Fibroblast of skin of right biceps (primary cell): ENCODE measurements at places on chromosomes 5 and 9.

DNA sequence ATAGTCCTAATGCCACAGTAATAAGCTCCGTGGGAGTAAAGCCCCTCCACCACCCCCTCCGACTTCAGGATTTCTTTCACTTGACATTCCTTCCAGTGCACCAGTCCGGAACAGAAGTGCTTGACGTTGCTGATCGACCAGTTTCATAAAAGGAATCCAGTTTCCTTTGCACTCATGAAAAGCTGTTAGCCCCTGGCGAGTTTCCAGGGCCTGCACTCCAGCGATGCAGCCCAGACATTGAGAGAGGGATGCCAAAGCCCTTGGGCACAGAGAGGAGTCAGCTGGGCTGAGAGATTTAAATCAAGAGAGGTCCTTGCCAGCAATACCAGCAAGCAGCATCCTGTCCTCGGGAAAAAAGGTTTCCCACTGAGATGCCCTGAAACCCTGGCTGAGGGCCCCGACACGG is 170.1 kb downstream of the GABBR2 start:
- DNase-seq, result peak; percentile 10

GRCh38 chr5:146112476-146112875 is 7.1 kb upstream of the PLAC8L1 start:
- DNase-seq, result no peak

DNA sequence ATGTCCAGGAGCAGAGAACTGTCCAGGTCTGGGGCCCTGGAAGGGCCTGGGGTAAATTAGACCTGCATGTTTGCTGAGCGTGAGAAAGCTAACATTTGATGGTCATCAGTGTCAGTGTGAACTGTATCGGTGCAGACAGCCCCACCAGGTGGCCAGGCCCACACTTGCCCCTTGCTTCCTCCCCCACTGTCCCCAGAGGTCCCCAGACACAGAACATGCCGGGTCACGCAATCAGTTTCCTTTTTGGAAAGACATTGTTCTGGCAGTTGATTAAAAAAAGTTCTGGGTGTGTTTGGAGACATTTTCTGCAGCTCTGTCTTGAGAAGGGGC is 1.5 kb downstream of the NKD2 start:
- DNase-seq, result no peak

GRCh38 chr5:998246-999031 is 10.2 kb upstream of the NKD2 start:
- no peak for DNase-seq

DNA sequence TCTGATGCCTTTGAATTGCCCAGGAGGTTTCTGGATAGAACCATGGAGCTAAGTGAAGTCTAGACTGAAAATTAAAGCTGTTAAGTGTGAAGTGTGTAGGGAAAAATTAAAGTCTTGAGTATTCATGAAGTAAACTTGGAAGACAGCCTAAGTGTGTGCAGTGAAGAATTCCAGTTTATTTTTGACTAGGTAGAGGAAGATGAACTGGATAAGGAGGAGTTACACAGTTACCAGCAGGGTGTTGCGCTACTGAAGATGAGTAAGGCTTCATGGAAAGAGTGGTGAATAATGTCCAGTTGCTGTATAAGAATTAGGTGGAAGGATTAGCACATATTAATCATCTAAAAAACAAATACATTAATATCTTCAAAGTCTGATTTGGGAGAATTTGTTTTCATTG is 5.7 kb upstream of the CHD1 start:
- peak; percentile 22 for DNase-seq

DNA sequence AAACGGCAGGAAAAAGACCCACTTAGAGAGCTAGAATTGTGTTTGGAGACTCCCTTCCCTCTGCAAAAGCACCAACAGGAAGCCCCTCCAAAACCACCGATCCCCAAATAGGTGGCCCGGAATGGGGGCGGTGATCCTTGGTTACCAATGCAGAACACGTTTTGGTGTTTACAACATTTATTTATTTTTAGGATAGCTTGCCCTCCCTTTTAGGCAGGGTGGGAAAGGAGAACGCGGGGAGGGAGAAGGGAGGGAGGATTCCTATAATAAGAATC is 579 bp upstream of the NTRK2 start:
- no peak for DNase-seq

DNA sequence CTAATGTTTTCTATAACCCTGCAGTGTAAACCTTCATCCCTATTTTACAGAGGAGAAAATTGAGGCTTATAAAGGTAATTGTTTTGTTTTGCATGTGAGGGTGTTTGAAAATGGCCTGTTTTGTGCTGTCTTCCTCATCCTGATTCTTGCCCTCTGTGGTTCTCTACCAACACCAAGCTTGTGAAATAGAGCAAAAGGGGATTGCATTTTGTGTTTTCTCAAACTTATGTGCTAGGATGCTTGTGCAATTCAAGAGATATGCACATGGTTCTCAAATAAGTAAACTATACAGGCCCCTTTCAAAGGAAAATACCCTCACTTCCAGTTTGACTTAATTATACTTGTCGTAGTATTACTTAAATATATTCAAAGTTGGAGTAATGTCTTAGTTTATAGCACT is 17.2 kb downstream of the PAM start:
- DNase-seq, result no peak

GRCh38 chr5:25863811-25864210 is 1174.6 kb downstream of the CDH9 start:
- no peak for DNase-seq

DNA sequence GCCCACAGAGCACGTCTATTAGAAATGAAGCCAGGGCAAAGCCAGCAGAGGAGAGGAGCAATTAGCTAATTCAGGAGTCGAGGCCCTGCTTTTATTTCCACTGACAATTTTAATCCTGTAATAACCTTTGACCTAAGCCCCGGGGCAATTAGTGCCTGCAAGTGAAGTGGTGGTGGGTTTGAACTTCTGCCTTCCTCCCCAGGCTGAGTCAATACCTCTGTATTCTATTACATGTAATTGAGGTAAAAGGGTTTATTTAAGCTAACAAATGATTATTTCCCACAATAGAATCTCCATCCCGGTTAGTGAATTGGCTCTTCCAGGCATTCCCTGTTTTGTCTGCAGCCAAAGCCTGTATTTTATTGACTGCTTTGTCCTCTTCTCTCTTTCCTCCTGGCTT is 49.9 kb downstream of the FGF18 start:
- DNase-seq, result no peak

DNA sequence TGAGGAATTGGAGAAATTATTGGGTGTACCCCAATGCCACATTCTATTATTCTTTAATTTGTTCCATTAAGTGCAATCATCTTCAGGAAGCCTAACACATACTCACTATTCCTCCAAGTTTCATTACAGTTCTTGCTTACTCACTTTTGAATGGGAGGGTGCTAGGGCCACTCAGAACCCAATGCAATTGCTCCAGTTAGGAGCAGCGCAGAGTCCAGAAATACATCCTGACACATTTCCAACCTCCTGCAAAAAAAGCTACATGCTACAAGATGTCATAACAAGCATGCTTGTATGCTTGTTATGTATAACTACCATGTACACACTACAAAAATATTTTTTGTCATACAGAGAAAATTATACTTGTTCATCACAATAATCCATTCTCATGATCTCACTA is 27.8 kb downstream of the NFIB start:
- DNase-seq, result no peak

DNA sequence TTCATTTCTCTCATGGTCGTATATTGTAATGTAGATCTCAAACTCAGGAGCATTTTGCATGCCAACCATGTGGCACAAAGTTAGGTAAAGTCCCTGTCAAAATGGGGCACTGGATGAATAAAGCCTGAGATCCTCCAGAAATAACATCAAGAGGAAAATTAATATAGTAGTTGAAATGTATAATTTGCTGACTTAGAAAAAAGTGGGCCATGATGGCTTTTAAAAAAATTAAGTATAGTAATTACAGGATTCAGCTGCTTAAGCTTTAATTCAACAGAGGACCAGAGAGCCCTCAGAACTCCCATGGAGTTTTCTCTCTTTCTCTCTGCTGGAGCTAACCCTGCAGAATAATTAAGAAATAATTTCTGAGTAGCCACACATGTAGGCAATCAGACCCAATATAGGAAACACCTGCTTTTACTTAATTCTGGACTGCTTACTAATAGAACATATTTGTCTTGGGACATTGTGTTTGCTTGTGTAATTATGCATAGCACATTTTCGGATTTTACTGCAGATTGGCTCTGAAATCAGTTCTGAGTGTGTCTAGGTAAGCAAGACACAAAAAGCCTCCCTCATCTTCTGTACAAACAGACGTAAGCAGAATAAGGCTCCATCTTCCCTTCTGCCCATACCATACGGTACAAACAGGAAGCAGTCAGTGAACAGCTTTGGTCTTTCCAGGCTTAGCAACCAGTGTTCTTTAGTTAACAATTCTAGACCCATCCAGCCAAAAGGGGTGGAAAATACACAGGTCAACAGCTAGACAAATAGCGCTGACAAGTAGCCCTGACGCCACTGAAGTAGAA is 26.5 kb upstream of the PCSK1 start:
- DNase-seq, result no peak

DNA sequence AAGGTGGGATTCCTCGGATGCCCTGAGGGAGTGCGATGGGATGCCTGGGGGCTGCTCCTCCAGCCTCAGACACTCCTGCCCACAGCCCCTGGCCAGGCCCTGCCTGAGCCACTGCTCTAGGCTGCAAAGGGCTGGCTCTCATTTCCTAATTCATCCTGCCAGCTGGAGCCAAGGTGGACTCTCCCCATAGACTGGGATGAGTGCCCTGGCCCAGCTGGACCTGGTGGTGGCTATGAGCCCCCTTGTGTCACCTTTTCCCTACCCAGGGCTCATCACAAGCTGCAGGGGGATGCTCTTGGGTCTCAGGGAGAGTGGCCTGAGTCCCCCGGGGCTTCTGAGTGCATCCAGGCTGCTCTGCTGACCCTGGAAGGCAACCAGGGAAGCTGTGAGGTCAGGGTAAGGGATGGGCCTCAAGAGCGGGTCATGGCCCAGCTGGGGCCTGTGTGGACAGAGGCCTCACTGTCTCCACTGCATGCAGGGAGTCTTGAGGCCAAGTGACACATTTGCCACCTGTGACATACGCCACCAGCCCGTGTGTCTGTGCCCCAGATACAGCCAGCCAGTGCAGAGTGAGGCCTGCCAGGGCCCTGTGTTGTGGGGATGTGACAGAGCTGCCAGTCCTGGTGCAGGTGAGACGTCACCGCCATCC is 102.7 kb upstream of the IER5L start:
- no peak for DNase-seq

- no peak for DNase-seq
Measured at GRCh38 chr9:1775230-1775629, 239.9 kb upstream of the SMARCA2 start.

DNA sequence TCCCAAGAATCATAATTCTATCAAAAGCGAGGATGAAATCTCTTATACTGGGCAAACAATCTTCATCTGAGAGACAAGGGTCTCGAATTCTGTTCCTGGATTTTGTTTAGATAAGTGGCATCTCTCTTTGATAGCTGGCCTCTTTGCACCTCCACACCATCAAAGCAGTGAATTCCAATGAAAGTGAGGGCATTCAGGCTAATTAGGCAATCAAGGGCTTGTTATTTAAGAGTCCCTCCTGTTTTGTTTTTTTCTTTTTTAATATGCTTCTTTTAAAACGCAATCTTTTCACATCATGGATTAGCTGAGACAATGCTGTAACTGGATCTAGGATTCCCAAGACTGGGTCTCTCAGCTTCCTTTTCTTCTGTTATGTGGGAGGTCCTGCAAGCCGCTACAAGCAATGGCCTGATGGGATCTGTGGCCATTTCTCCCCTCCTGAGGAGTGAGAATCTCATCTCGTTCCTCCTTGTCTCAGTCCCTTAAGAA is 67.9 kb downstream of the TNC start:
- no peak for DNase-seq

DNA sequence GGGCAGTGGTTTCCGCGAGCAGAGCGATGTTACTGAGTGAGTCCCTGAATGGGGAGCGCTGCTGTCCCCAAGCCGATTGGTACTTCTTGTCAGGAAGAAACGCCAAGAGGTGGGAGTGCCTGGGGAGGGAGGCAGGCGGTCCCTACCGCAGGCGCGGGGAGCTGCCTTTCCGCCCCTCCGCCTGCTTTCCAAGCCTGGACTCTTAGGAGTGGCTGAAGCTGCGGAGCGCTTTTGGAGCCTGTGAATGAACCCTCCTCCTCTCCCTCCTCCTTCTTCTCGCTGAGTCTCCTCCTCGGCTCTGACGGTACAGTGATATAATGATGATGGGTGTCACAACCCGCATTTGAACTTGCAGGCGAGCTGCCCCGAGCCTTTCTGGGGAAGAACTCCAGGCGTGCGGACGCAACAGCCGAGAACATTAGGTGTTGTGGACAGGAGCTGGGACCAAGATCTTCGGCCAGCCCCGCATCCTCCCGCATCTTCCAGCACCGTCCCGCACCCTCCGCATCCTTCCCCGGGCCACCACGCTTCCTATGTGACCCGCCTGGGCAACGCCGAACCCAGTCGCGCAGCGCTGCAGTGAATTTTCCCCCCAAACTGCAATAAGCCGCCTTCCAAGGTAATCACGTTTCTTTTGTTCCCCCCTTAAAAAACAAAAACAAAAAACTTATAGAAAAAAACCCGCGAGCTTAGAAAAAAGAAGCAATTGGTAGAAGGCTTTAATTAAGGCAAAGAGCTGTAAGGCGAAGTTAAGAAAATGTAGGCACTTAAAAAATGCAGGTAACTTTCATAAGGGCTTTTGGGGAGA is at the start of gene VCAN:
Gene VCAN (plus strand): TSS at position 340 of the 808 bp plus-strand sequence. CDS start 11,775 bp downstream, outside the sequence.
- DNase-seq, result peak; percentile 93

DNA sequence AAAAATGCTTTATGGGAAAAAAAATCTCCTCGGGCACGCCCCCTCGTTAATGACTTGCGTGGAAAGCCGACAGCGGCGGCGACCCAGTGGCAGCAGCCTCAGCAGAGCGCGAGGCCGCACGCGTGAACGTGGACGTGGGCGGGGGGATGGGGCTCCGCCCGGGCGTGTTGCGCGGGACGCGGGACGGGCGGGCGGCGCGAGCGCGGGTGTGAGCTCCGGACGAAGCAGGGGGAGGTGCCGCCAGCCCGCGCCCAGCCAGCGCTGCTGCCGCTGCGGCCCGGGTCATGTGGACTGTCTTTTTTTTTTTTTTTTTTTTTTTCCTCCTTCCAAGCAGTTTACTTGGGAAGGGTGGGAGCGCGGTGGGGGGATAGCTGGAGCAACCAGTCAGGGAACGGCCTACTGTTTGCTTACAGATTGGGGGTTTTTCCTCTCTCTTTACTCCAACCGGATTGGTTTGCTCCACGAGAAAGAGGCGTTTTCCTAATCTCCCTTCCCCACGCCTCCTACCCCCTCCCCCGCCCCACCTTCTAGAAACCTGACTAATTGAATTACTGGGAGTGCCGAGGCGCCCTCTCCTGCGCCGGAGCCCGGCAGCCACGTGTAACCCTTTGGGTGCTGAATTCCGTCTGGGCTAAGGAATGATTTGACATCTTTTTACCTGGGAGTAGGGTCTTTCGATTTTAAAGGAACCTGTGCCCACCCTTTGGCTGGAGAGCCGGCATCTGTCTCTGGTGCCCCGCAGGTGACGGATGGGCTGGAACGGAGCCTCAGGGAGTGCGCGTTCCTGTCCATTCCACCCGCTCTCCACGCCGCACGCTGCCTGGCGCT is 1.7 kb upstream of the EFNA5 start:
- peak; percentile 88 for DNase-seq

GRCh38 chr9:17081814-17082213 is 53.0 kb upstream of the CNTLN start:
- no peak for DNase-seq

GRCh38 chr9:121865884-121866283 is 214.4 kb downstream of the DAB2IP start:
- DNase-seq, result no peak

- DNase-seq, result no peak
Measured at GRCh38 chr5:108876451-108876850, 128.8 kb downstream of the FER start.
